GOT3 (cell line): ENCODE measurements at places on chromosomes 1 and 21.

DNA sequence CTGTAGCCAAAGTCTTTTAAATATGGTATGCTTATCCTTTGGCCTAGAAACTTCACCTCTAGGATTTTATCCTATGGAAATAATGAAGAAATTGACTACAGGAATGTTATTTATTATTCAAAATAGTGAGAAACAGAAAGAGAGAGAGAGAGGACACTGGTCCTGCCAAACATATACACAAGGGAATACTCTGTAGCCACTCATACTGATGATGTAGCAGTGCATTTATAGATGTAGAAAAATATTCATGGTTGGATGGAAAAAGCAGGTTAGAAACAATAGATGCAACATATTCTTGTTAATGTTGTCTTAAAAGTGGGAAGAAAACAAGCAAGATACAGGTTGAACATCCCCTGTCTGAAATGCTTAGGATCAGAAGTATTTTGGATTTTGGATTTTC, 22.2 kb upstream of the EPHB2 start:
- DNase-seq = no peak

DNA sequence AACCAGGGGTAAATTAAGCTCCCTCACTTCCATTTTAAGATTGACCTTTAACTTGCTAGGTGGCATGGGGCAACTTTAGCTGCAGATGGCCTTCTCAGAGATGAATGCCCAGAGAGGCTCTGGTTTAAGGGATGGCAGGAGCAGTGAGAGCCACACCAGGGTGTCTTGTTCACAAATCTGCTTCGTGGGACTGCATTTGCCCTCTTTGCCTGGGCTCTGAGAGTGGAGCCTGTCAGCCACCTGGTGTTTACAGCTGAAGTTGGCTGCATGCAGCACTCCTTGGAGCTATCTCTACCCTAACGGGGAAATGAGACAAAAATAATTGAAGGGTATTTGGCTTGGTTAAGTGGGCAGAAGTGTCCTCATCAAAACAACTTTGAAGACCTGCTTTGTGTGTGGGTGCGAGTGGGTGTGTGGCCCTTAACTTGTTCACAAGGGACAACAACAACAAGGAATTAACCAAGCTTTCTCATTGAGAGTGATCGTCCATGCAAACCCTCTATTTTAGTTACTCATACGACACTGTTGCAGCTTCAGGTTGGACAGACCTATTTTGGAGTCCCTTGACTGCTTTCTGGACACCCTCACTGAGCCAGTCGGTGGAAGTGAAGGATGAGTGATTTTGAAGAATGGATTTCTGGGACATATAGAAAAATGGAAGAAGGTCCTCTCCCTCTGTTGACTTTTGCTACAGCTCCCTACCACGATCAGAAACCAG, 29.8 kb downstream of the PGM1 start:
- no peak for DNase-seq

DNA sequence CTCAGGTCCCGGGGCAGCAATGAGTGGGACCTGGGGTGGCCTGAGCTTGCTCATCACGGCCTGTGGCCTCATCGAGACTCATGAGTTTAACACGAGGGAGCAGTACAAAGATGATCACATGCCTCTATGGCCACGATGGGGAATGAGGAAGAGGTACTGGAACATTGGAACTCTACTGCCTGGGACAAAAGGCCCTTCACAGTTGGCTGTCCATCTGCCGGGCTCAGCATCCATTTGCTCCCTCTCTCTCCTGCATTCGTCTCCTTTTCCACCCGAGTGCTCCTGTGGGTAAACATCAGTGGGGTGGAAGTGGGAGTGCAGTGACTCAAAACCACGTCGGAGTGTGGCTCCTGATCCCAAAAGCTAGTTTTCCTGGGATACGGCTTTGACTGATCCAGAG, 124.9 kb downstream of the KAZN start:
- no peak for DNase-seq

DNA sequence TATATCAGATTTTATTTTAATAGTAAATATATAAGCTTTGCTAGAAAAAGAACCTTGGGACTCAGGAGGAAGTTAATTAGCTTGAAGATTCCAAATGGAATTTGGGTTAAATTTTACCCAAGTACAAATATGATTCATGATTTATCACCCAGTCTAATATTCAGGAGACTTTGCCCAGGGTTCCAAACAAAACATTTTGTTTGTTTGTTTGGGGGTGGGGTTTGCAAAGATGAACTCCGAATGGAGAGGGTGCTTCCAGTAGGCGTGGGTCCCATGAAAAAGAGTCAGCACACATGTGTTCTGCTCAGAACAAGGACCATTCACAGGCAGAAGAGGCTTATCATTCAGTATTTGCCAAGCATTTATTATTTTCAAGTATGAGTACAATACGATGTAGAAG, 23.5 kb downstream of the KCNT2 start:
- no peak for DNase-seq

DNA sequence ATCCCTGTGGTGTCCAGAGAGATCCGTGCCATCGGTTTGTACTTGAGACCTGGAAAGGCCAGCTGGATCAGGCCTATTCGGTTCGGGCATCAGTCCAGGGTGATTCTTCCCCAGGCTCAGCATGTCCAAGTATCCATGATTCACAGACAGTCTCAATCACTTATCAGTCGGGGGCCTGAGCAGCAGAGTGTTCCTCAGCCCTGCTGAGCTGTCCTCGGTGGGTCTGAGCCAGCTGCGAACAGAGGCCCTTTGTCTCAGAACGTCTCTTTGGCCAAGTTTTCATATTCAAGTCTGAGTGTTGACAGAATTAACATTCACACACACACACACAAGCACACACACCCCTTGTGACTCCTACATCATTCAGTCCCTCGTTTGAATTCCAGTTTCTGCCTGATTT, 33.4 kb upstream of the OSBPL9 start:
- no peak for DNase-seq

DNA sequence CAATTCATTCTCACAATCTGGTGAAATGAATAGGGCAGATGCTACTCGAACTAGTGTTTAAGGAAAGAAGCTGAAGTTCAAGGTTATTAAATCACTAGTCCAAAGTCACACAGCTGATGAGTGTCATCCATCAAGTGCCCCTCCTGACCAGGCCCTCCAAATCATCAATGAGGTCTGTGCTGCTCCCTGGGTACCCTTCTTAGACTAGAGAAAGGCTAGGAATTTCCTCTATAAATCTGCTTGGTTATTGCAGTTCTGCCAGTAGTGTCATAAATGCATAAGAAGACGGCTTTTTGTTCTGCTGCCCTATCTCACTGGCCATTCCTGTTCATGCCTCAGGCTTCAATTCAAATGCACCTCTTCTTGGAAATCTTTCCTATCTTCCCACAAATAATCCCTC, 5.5 kb upstream of the KRTAP21-1 start:
- DNase-seq = no peak

DNA sequence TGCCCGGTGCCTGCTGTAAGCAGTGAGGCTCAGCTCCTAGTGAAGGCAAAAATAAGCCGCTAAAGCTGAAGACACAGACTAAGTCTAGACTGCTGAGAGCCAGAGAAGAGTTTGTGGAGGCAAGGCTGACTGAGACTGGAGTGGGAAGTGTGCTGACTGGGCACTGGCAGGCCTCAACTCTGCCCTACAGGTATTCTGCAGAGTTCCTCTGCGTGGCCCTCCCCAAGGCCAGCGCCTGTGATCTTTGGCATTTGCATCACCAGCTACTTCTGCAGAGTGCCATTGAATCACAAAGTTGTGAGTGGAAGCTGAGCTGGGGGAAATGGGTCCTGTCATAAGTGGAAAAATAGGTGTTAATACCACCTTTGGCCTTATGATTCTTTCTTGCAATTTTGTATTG, 905.7 kb downstream of the PLA2G4A start:
- no peak for DNase-seq

GRCh38 chr1:117013309-117013858, 11.8 kb downstream of the CD101 start:
- no peak for DNase-seq

DNA sequence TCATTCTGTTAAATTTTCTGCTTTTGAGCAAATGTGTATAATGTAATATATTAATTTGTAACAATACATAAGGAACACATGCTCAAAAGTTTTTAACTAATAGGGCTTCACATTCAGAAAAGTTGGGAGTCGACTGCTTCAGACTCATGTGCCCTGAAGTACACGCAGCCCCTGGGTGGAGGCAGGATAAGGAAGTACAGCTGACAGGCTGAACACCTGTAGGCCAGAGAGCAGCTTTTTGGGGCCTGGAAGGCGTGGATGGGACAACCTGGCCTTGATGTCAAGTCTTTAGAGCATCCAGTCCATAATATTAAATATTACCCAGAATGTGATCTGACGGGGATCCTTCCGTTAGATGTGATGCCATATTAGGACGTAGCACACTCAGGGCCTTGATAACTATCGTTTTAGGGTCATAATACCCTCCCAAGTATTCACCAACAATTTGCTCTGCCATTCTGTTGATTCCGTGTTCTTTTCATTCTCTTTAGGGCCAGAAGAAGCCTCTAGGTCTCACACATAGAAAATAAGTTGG, 485.2 kb downstream of the SIPA1L2 start:
- no peak for DNase-seq

- DNase-seq = no peak
Observed at GRCh38 chr1:37100310-37100709, 66.0 kb upstream of the GRIK3 start.

DNA sequence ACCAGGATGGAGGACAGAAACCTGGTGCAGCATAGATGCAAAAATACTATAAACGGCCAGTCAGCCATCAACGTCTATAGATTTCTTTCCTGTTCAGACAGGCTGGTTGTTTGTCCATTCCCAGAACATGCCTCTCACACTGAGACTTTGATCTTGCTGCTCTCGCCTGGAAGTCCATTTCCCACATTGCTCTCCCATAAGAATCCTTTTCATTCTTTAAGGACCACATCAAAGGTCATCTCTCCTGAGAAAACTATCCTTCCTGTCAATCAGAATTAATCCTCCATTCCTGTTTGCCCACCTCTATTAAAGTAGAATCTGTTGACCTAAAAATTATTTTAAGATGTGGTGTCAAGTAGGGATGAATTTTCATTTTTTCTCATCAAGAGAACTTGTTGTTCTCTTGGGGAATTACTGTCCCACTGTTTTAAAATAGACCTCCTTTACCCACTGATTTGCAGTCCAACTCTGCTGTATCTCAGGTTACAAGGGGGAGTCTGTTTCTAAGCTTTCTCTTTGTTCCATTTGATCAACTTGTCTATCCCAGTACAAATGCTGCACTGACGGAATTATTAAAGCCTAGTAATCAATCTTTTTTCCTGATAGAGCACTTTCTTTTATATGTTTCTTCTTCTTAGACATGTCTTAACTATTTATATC, 172.7 kb downstream of the PATJ start:
- DNase-seq = no peak

- no peak for DNase-seq
Observed at GRCh38 chr1:226708967-226709396, 30.1 kb downstream of the ITPKB start.

DNA sequence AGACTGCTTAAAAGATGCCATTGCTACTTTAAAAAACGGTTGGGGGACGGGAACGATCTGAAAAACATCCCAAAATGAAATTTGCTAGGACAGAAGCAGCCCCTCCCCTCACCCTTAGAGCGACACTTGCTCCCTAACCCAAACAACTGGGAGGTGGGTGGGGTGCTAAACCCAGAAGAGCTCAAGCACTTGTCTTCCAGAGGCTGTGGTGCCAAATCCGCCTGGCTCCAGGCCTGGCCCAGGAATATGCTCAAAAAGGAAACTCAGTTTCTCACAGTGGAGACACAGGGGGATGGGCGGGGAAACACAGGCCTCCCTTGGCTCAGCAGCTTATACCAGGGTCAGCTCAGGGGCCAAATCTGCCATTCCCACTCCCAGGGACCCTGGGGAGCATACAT, 644 bp upstream of the PBXIP1 start:
- no peak for DNase-seq

DNA sequence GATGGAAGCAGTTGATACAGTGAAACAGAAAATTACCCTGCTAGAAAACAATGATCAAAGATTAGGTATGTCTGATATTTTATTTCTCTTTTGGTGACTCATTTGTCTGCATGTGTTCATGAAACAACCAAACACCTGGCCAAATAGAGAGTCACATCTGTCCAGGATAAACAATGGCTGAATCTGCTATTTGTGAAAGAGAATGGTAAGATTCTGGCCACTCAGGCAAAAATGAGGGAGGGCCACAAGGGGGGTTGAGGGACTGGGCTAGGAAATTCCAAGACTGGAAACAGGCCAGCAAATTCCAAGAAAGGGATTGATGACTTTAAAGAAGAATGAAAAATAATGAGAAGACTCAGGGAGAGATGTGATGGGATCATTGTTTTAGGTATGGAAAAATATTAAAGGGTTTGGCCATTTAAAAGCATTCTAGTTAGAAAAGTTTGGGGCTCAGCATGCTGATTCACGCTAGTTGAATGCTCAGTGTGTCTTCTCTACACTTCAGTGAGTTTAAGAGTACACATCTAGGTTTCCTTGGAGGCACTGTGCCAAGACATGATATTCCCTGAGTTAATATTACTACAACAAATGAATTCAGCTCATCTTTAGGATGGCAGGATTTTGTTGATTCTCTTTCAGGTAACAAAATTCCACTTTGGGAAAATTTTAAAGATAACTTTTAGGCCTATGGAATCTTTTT, 44.9 kb downstream of the TRAF5 start:
- no peak for DNase-seq

GRCh38 chr1:2363847-2364513, 27.4 kb downstream of the MORN1 start:
- no peak for DNase-seq

DNA sequence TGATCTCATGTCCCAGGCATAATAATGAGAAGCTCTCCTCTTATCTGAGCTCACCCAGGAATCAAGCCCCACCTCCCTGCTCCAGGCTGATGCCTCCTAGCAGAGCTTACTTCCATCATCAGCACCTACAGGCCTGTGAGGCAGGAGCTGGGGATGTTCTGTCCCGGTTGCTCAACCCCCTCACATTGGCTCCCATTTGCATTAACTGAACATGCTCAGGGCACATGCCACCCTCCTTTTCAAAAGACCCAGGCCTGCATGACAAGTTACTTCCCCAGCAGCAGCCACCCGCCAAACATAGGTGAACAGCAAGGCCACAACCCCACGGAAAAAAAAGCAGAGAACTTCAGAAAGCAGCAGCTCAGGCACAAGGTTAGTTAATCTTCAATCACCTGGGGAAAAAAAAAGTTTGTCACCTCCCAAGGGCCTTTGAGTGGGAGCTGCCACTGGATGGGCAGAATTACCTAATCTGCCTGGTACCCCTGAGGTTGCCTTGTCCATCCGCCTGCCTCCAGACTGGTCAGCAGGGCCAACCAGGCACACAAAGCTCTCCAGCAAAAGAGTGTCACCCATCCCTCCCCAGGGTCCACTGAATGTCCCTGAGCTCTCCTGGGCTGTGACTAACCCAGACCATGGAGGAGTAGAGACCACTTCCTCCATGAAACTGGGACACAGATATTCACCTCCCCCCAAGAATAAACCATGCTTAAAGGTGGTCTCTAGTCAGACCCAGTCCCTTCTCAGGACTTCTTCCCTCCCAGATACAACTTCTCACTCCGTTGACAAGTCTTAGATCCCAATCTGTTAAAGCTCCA, 4.4 kb downstream of the KCNN3 start:
- no peak for DNase-seq
